Stimulated activated naive CD4-positive, alpha-beta T cell treated with Interleukin-2 at 50 U/mL for 16 hours (primary cell): ENCODE measurements at places on chromosomes 3 and 15.
A peak's percentile ranks its signal among the peaks of the same experiment; 100 is the strongest.

DNA sequence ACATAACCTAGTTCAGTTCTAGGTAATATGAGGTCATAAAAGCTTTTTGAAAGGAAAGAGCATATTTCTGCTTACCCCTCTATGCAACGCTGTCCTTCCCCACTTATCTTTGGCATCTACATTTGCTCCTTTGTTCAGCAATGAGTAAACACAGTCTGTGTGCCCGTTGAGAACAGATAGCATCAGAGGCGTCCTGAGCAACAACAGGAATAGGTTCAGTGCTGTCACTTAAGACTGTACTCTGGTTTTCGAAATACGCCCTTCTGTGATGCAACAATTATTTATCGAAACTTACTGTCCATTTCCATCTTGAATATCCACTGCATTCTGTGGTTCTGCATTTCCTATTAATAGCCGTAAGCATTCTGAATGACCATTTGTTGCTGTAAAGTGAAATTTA is 84.4 kb downstream of the BTD start:
- no peak for DNase-seq

DNA sequence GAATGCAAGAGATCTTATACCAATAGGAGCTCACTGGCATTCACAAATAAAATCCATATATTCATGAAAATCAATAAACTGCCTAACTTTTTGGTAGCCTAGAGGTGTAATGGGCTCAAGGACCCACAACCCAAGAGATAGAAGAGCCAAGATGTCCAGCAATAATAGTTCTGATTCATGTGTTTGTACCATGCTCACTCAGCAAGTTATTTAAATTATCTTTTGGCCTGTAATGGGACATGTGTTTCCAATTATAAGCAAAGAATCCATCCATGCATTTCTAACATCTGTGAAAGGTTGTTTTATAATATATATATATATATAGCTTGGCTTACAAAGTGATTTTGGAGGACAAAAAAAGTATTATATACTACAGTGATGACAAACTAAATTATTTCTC is 29.7 kb upstream of the SHC4 start:
- no peak for DNase-seq

DNA sequence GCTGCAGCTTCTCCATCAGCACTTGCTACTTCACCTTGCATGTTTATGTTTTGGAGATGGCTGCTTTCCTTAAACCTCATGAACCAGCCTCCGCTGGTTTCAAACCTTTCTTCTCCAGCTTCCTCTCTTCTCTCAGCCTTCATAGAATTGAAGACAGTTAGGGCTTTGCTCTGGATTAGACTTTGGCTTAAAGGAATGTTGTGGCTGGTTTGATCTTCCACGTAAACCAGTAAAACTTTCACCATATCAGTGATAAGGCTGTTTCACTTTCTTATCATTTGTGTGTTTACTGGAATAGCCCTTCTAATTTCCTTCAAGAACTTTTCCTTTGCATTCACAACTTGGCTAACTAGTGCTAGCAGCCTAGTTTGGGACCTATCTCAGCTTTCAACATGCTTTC is 11.7 kb upstream of the GNAT1 start:
- no peak for DNase-seq

- no peak for DNase-seq
Measured at GRCh38 chr3:151960961-151961580, 87.6 kb downstream of the SUCNR1 start.

DNA sequence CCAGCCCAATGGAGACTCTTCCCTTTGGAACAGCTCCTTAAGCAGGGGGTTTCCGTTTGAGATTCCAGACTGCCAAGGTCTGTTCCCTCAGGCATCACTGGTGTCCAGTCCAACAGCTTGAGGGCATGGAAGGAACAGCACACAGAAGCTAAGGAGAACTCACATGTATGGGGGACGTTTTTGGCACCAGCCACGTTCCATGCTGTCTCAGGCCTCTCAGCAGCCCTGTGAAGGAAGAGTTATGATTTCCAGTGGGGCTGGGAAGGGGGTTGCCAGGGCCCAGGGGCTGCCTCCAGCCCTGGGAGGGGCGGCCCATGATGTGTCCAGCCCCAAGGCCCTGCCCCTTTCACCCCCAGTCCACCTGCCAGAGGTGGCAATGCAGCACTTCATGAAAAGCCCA is 7.5 kb upstream of the RHO start:
- no peak for DNase-seq

DNA sequence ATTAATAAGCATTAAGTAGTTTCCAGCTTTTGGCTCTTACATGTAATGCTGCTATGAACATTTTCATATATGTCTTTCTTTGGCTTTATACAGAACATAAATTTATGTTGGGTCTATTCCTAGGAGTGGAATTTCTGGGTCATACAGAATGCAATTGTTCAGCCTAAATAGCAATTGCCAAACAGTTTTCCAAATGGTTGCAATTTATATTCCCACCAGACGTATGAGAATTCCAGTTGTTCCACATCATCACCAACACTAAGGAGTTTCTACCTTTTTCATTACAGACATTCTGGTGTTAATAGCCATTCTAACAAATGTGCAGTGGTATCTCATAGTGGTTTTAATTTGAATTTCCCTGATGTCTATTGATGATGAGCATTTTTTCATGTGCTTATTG is 160.1 kb upstream of the TMC3 start:
- no peak for DNase-seq

GRCh38 chr3:45343947-45344346 is 44.4 kb upstream of the LARS2 start:
- no peak for DNase-seq

- no peak for DNase-seq
Measured at GRCh38 chr15:57395292-57395691, 19.0 kb downstream of the CGNL1 start.

- no peak for DNase-seq
Measured at GRCh38 chr3:109985943-109986555, 648.7 kb upstream of the DPPA4 start.

- DNase-seq: no peak
Measured at GRCh38 chr3:31958701-31959152, 22.3 kb downstream of the OSBPL10 start.

DNA sequence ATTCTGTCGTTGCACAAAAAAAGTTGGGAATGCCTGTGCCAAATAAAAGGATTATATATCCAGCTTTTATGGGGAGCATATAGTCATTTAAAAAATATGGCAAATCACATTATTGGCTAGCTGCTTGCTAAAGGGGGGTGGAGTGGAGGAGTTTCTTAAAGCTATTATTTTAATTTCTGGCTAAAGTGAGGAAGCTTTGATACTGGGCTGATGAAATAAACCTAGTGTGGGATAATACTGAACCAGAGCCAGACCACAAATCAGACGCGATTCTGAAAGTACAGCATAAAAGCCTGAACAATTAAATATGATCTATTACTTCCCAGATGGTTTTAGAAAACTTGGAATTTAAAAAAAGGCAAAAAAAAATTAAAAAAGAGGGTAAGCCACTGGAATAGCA is 14.4 kb downstream of the POLR2M start:
- no peak for DNase-seq

DNA sequence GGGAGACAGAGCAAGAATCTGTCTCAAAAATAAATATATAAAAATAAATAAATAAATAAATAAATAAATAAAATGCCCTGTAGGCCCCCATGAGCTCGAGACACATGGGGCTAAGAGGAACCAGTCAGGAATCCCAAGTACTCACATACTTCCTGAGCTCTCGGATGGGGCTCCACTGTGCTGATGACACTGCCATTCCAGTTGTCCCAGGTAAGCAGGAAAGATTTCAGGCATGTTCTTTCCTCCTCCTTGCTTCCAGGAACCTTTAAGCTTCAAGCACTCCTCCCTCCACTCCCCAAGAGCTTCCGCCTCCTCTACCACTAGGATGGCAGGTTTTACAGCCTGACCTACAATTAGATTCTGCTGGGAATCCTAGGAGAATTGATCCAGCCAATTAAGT is 113.4 kb downstream of the SLC49A4 start:
- no peak for DNase-seq

DNA sequence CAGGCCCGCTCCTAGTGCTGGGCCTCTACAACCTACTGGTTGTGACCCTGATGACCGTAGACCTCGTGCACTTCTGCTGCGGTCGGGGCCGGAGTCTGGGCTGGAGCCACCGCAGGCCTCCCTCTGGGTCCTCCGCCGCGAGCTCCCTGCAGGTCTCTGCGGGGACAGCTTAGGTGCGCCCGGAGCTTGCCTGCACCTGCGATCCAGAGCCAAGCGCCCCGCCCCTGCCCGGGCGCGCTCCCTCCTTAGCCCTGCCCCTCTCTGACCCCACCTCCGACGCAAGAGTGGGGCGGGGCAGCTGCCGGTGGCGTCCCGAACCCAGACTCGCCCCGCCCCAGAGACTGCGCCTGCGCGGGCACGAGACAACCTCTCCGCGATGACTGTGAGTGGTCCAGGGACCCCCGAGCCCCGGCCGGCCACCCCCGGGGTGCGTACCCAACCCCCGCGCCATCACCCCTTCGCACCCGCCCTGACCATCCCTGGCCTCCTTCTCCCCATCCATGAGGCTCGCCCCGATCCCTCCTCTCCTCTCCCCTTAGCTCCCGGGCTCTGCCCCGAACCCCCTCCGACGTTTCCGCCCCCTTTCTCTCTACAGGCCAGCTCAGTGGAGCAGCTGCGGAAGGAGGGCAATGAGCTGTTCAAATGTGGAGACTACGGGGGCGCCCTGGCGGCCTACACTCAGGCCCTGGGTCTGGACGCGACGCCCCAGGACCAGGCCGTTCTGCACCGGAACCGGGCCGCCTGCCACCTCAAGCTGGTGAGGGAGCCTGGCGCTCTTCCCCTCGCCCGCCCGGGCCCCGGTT is at the start of gene UNC45A:
TSS of gene UNC45A (plus strand) at position 337 of the 803 bp plus-strand sequence. CDS start at position 377, 40 bp downstream.
- peak; percentile 95 for DNase-seq

- no peak for DNase-seq
Measured at GRCh38 chr3:54800478-54800877, 127.4 kb downstream of the LRTM1 start.

DNA sequence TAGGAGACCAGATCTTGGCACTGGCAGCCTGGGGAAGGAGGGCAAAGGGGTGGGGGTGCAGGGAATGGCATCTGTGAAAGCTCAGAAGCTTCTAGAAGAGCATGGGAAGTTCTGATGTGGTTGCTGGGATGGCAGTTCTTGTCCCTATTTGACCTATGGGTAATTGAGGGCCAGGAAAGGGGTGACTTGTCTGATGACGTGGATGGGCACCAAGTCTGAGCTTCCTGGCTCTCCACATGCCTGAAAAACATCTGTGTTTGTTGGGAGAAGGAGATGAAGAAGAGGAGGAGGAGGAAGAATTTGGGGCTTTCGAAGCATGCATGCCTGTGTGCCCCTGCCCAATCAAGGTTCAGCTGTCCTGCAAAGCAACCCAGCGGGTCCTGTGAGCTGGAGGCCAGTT is 158.8 kb downstream of the SMAD6 start:
- no peak for DNase-seq

GRCh38 chr3:77917225-77917624 is 877.3 kb downstream of the ROBO2 start:
- no peak for DNase-seq
